ENCODE measurements at places on chromosomes 13 and 19.

DNA sequence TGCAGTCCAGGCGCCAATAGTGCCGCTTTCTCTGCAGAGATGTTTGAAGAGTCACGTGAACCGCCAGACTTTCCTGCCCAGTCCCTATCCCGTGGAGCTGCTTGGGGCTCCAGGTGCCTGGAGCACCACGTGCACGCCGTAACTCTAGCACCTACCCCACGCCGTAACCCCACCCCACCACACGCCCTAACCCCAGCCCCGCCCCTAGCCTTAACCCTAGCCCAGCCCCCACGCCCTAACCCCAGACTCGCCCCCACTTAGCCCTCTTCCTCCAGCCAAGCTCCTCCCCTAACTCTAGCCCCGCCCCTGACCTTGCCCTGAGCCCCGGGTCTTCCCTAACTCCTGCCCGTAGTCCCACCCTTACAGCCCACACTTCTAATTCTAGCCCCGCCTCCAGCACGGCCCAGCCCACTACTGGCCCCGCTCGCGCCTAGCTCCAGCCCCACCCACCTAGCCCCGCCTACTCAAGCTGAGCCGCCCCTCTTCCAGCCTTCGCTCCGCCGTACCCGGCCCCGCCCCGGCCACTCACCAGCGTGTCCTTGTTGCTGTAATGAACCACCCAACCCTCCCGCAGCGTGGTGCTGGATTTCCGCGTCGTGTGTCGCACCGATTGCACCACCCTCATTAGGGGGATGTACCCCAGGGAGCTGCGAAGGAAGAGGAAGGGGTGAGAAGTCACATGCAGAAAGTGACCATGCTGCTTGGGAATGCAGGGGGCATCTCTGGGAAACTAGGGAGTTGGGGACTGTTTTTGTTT, 19.5 kb downstream of the PRKD2 start:
- DNase-seq, result no peak

- DNase-seq, result no peak
Measured at GRCh38 chr19:32812036-32812435, 57.5 kb downstream of the SLC7A9 start.

DNA sequence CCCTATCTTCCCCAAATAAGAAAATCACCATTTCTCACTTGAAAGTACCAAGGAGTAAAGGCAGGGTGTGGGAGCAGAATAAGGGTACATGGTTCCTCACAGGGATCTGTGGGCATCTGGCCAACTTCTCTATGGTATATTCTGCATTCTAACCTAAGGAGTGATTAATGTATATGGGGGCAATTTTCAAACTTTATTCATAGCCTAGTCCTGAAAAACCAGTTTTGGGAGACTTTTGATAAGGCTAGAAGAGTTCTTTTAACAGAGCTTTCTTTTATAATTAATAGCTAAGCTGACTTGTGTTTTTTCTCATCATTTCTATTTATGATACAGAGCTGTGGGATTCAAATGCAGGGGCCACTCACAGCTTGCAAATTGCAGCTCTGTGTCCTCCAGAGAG, 852 bp downstream of the SCEL start:
- DNase-seq, result no peak

DNA sequence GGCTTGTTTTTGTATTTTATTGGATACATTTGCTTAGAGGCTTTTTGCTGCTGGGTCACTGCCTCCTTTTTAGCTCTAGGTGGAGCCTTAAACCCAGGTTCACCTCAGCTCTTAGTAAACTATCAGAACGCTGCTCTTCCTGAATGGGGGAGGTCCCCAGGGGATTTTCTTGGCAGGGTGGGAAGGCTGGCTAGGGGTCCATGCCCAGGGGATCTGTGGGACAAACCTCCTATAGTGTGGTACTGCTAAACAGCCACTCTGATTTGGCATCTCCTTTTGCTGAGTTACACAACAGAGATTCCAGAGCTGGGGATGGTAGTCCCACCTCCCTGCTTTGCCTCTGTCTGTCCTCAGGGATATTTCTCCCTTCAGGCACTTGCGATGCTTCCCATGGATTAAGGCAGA, 204.9 kb downstream of the ZIC5 start:
- no peak for DNase-seq

- DNase-seq, result no peak
Measured at GRCh38 chr13:47190696-47191305, 293.9 kb upstream of the HTR2A start.

DNA sequence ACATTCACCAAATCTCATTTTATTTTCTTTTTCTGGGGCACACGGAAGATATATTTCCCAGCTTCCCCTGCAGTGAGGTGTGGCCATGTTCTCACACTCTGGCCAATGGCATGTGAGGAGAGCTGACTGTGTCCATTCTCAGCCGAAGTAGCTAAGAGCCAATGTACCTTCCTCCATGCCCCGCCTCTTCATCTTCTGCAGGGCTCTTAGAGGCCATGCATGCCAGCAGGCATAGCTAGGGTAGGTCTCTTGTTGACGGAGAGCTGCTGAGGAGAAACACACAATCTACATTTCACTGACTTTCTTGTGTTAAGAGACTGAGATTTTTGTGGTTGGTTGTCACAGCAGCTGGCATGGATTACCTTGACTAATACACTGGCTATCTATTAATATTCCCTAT, 9.8 kb upstream of the MICU2 start:
- no peak for DNase-seq
